ENCODE measurements at places on chromosomes 7 and 10.

- no peak for DNase-seq
Observed at GRCh38 chr10:15658069-15658702, 61.5 kb downstream of the ITGA8 start.

GRCh38 chr7:43491984-43492383 lies 90.9 kb upstream of the STK17A start:
- no peak for DNase-seq

DNA sequence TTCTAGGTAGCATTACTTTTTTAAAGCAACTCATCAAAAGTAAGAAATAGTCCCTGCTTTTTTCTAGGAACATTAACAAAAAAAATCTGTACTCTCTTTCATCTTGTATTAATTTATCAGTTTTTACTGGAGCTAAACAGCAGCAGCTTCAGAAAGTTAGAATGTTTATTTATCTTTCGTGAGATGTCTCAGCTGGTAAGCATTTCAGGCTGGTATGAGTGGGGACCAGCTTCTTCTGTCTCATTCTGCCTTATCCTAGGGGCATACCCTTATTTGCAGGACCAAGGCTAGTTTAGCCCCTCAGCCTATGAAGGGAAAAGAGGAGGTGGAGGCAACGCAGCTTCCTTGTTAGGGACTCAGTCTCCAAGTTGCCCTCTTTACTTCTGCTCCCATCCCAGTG lies 35.1 kb downstream of the LANCL2 start:
- no peak for DNase-seq

DNA sequence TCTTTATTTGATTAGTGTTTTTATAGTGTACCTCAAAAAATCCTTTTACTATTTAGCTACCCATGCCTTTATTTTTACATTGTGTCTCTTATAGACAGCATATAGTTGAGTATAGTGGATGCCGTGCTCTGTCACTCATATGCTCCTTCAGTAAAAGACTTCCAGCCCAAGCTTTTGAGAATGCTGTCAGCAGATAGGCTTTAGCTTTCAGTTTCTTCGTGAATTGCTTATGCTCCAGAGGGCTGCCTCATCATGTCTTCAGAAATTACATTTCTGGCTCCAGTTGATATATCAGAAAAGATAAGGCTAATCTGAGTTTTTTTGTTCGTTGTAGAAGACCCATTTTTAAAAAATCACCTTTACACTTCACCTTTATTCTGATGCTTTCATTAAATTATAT lies 332.0 kb downstream of the NXPH1 start:
- DNase-seq, result no peak

DNA sequence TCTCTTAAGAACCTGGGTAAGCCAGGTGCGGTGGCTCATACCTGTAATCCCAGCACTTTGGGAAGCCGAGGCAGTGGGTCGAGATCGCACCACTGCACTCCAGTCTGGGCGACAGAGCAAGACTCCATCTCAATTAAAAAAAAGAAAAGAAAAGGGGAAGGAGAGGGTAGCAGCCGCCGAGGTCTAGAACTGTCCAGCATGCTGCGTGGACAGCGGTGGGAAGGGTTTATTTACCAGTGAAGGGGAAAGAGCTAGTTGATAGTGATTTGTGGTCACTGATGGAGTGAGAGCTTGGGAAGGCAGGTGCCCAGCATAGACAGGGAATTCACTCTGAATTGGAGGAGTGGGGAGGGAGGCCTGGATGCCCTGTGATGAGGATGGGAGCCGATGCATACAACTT lies 43.4 kb upstream of the DAGLB start:
- no peak for DNase-seq

DNA sequence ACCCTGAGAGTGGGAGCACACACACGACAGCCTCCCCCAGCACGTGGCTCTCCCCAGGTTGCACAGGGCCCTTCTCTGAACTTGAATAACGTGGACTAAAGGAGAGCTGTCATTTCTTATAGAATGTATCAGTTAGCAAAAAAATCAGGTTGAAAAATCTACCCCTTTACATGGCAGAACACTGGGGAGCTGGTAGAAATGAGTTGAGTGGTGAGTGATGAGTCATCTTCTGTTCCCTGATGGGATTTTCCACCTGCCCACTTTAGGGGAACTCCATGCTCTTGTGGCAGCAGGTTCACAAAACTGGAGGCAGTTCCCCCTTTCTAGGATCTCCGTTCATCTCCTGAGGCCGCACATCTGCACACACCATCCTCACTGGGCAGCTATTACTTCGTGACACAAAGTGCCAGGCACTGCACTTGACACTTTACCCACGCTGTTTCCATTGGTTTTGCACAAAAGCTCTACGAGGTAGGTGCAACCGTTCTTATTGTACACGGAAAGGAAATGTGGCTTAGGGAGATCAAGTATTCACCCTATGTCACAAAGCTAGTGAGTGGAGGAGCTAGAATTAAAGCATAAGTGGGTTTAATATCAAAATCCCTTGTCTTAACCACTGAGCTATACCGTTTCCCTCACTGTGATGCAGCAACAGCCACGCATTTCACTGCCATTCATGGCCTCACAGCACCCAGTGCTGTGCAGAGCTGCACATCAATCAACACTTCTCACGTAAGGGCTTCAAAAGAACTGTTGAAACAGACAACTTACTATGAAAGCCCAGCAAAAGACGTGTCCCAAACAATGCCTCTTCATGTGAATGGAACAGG lies 80.2 kb downstream of the RNF216 start:
- DNase-seq, result no peak

- DNase-seq, result peak; percentile 75
Observed at GRCh38 chr10:5949009-5949759, 28.2 kb downstream of the IL15RA start.
